EL (cell line): ENCODE measurements at places on chromosomes 12 and 14.

DNA sequence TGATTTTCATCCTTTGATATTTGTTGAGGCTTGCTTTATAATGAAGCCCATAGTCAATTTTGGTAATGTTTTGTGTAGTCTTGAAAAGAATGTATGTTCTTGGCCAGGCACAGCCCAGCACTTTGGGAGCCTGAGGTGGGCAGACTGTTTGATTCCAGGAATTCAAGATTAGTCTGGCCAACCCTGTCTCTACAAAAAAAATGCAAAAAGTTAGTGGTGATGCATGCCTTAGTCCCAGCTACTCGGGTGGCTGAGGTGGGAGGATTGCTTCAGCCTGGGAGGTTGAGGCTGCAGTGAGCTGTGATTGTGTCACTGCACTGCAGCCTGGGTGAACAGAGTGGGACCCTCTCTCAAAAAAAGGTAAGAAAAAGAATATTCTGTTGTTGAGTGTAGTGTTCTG is 10.8 kb downstream of the ETNK1 start:
- DNase-seq, result no peak

GRCh38 chr12:5909560-5909959 is 35.5 kb downstream of the ANO2 start:
- no peak for DNase-seq

DNA sequence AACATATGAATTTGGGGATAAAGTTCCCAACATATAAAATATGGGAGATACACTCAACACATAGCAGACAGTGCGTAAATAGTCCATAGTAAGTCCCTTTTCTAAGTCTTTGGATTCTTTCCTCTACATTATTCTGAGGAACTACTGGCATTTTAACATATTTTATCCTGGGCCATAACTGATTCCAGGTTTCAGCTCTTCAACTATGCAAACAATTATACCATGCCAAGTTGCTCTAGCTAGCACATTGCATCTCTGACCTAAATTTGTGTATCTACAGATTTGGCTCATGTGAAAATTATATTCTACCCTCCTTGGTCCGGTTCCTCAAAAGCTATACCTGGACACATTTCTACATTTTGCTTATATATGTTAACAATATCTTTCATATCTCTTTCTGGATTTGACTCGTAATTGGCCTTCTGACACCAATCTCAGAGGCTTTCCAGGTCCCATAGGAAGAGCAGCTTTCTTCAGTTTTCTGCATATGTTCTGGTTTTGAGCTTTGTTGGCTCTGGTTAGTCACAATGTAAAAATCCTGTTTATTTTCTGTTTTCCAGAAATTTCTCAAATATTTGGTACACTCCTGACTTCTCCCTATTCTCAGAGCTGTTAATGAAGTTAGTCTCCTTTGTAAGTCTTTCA is 305.4 kb downstream of the BMP4 start:
- DNase-seq, result no peak

GRCh38 chr14:101108579-101109346 is 205.2 kb upstream of the RTL1 start:
- no peak for DNase-seq

- DNase-seq, result peak; percentile 15
Measured at GRCh38 chr12:26112703-26113147, 12.1 kb downstream of the BHLHE41 start.

DNA sequence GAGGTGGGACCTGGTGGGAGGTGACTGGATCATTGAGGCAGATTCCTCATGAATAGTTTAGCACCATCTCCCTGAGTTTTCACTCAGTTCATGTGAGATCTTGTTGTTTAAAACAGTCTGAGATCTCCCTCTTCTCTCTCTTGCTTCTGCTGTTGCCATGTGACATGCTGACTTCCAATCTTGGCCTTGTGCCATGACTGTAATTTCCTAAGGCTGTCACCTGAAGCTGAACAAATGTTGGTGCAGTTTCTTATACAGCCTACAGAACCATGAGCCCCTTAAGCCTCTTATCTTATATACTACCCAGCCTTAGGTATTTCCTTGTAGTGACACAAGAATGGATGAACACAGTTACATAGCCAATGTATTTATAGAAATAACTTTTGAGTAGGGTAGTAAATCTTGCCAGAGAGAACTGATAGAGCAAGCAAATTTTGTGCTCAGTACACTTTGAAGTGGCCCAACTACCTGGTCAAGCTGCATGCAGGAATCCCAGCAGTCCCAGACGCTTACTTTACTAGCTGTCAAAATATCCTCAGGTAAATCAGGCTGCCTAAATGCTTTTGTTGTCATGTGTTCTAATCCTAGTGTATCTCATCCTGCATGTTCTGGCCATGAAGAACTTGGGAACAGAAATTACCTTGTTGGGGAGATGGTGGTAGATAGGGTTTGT is 445.6 kb upstream of the MIS18BP1 start:
- no peak for DNase-seq

- DNase-seq, result peak; percentile 57
Measured at GRCh38 chr12:57983146-57983857, 41.9 kb downstream of the ATP23 start.

DNA sequence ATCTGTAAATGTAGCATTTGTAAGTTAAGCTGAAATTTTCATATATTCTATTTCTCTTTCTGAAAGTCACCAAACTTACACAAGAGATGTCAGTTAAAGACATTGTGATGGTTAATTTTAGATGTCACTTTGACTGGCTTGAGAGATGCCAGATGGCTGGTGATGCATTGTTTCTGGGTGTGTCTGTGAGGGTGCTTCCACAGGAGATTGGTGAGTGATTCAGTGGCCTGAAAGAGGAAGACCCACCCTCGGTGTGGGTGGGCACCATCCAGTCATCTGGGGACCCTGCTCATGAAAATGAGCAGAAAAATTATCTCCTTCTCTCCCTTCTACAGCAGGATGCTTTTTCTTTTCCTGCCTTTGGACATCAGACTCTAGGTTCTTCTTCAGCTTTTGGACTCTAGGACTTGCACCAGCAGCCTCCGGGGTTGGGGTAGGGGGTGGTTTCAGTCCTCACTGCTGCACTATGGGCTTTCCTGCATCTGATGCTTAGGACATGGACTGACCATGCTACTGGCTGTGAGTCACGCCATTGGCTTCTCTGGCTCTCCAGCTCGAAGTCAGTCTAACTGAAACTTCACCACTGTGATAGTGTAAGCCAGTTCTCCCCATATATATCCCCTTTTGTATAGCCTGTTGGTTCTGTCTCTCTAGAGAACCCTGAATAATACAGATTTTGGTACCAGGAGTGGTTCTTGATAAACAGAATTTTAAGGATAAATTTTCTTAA is 20.9 kb downstream of the PDE6H start:
- peak; percentile 42 for DNase-seq

- DNase-seq, result no peak
Measured at GRCh38 chr14:98114122-98114895, 1157.7 kb downstream of the BCL11B start.
